ENCODE measurements at places on chromosomes 6 and 20.

DNA sequence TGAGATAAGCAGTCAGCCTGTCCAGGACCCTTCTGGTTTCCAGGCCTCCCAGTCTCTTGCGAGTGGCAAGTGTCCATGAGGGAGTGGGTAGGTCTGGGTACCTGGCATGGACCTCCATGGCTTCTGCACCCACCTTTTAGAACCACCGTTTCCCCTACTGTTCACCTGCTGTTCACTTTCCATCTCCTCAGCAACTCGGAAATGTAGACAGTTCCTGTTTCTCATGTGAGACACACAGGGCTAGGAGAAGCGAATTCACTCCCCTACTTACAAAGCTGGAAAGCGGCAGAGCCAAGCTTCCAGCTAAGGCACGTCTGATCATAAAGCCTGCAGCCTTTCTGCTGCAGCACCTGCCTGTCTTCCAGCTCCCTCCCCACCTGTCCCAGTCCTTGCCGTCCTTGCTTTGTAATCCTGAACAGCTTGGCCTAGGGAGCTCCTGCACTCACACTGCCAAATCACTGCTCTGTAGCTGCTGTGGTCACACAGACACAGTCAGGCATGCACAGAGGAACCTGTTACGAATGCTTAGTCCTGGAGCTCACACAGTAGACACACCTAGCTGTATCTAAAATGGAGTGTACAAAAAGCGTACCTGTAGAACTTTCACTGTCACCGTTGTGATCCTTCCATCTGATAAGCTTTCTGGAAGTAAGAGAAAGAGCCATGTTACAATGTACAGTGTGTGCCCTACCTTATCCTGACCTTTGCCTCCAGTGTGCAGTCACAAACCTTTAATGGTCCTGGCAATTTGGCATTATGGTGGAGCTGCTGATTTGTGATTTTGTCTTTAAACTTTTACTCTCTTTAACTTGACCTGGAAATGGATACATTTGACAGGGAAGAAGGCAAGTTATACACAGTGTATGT is 294.1 kb downstream of the NRN1 start:
- DNase-seq, result no peak

DNA sequence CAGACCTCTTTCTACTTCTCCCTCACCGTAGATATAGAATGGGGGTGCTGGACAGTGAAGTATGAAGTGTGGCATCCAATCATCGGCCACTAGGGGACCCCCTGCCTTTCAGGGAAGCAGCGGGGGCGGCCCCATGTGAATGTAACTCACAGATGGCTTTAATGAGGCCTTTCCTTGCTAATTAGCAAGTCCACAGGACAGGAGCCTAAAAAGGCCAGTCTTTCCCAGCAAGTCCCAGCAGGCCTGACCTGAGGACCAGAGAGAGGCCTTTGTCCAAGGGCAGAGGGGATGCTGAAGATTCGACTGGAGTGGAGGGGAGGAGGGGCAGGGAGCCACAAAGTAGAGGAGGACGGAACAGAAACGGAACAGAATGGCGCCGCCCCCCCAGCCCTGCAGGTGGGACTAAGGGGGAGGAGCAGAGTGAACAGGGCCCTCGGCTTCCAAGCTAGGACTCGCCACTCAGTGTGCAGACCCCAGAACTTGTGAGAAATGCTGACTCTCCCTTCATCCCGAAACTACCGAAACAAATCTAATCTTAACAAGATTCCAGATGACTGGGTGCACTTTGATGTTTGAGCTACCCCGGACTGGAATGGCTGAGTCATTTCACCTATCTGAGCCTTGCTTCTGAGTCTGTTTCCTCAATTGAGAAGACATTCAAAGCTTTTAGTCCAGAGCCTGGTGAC is 5.8 kb downstream of the C6orf132 start:
- DNase-seq, result peak; percentile 10

- DNase-seq, result no peak
Observed at GRCh38 chr6:1485678-1486077, 96.3 kb downstream of the FOXF2 start.

GRCh38 chr6:101630941-101631340 is 237.4 kb downstream of the GRIK2 start:
- no peak for DNase-seq

GRCh38 chr6:15131651-15132061 is 114.2 kb upstream of the JARID2 start:
- DNase-seq, result no peak

DNA sequence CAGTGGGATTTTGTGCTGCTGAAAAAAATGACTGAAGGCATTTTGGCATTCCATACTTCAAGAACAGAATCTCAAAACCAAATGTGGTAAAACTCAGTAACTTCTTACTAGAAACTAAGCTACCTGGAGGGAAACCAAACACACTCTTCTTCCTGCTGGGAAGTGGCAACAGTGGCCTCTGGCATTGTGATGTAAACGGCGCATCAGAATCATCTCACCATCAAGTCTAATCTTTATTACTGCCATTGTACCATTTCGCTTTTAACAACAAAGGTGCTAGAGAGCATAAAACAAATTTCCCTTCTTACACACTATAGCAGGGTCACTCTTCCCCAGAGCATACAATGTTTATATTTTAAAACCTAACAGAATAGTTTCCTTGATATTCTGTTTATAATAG is 101.6 kb upstream of the CEP162 start:
- no peak for DNase-seq

DNA sequence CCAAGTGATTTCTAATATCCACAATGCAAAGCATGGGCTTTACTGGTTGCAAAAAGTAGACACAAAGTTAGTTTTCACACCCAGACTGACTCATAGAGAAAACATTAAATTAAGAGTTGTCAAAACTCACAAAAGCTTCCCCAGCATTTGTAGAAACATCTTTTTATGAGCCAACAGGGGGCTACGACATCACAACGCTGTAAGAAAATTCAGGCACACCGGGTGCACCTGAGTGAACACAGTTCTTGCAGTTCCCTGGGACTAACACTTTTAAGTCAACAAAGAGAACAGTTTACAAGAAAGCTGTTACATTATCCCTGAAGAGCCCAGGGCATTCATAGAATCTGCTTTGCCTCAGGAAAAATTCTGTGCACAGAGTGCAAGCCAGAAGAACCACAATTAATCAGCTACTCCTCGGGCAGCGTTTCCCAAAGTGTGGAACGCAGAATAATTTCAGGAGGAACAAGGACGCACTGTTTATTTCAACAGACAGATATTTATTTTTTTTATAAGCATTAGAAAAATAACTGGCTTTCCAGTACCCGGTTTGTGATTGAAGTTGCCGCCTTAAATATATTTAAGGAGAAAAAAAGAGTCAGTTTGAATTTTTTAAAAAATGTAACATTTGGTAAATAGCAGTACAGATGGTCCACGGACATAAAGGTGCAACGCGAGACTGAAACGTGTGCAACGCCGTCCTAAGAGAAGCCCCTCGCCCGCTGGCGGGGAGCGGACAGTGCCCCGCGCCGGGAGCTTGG is 1.2 kb downstream of the NCOA5 start:
- no peak for DNase-seq

GRCh38 chr6:56244089-56244488 is 3.3 kb downstream of the COL21A1 start:
- DNase-seq, result no peak

- no peak for DNase-seq
Observed at GRCh38 chr20:2610941-2611720, 41.3 kb upstream of the NOP56 start.

- no peak for DNase-seq
Observed at GRCh38 chr6:41942067-41942851, 651 bp upstream of the CCND3 start.

GRCh38 chr20:31956556-31957526 is 5.0 kb upstream of the PDRG1 start:
- DNase-seq, result no peak

DNA sequence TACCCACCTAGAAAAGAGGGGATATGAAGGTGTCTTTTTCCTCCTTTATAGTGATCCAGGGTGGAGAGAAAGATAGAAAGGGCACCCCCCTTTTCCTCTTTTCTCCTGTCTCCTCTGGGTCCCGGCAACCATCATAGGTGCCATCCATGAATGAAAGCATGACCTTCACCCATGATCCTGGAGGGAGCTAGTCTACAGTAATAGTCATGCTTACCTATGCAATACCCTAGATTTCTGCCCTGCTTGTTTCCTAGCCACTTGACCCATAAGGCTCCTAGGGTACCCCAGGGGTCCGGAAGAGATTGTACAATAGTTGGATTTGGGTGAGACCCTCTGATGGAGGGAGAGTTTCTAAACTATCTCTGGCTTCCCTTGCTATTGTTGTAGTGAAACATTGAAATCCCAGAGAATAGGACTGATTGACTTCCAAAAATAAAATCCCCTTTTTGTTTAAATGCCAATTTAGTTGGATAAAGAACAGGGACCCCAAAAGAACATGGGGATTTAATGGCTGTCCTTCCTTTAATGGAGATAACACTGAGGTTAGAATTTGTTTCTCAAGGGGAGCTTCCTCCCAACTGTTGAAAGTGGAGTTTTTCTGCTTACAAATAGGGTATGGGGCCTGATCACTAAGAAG is 366.8 kb upstream of the KHDRBS2 start:
- DNase-seq, result no peak

Data from CD4-positive, alpha-beta T cell treated with Interleukin-10 for 1 hour (primary cell).